ENCODE measurements at places on chromosomes 16 and 17.

GRCh38 chr16:89191033-89191900, 9.1 kb downstream of the SLC22A31 start:
- DNase-seq = no peak
- H3K27me3 ChIP-seq = no peaks in the 10 kb centered on the region
- H3K4me3 ChIP-seq = peak overlapping the region; percentile 19
- H3K36me3 ChIP-seq = no peaks in the 10 kb centered on the region

DNA sequence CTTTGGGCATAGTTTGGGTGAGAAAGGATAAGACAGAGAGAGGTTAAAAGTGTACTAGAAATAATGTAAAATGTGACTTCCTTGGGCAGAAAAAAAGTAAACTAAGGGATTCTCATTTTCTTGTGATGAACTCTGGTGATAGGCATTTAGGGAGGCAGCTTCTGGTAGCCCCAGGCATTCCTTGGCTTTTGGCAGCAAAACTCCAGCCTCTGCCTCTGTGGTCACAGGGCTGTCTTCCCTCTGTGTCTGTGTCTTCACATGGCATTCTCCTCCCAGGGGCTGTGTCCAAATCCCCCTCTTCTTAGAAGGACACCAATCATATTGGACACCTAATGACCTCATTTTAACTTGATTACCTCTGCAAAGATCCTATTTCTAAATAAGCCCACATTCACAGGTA, 54.7 kb downstream of the HS3ST3B1 start:
- H3K4me3 ChIP-seq = no peak overlapping the region
- H3K36me3 ChIP-seq = no peaks in the 10 kb centered on the region
- DNase-seq = no peak
- H3K27ac ChIP-seq = no peak overlapping the region
- H3K4me1 ChIP-seq = peaks cover 19% of the 10 kb centered on the region

DNA sequence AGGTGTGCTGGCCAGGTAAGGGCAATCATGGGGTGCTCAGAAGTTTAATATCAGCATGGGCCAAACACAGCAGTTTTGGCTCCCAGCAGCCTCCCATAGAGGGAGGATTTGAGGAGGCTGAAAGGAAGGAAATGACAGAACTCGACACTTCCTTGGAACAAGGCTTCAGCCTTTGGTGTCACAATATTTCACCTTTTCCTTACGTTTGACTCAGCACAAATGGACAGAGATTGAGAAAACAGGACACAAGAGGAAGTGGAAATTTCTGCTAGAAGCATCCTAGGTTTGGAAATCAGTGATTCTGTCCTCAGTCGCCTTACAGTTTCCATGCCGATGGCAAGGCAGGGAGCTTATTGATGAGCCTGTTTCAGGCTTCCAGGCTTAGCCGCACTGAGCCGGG, 181.4 kb downstream of the MAF start:
- H3K4me1 ChIP-seq = no peaks in the 10 kb centered on the region
- H3K4me3 ChIP-seq = no peak overlapping the region
- no peaks in the 10 kb centered on the region for H3K36me3 ChIP-seq

GRCh38 chr17:81207610-81208581, 14.9 kb downstream of the CEP131 start:
- no peak overlapping the region for H3K4me3 ChIP-seq
- peak overlapping the region; percentile 73 for H3K27ac ChIP-seq
- H3K4me1 ChIP-seq = peaks cover 10% of the 10 kb centered on the region
- peaks cover 3% of the 10 kb centered on the region for H3K36me3 ChIP-seq
- H3K27me3 ChIP-seq = no peaks in the 10 kb centered on the region

DNA sequence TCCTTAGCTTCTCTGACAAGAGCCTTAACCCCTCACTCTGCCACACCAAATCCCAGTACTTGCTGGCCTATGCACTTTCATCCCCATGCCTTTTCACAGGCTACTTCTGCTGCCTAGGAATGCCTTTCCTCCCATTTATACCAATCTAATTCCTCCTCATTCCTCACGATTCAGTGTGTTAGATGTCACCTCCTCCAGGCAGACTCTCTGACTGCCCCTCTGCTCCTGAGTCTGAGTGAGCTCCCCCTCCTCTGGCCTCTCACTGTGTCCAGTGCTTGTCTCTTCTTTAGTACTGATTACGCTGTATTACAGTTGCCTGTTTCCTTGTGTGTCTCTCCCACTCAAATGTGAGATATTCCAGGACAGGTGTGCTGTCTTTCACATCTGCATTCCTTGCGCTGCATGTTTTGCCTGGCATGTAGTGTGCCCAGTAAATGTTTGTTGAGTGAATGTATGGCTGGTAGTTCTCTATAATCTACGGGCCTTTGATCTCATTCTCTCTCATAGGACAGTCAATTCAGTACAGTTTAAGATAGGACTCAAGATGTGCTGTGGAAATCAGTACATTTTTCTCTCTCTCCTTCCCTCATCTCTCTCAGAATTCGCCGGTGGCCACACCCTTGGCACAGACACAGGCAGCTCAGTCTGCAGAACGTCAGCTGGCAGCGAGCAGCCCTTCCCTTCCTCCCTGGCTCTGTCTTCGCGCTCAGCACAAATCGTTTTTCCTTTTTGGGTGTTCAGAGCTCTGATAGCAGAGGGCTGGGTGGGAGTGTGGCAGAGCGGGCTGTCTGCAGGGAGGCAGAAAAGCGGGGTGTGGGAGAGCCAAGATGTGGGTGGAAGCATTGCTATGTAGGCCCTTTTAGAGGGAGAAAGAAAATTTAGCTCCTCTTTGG, 18.5 kb downstream of the ARL4D start:
- no peak overlapping the region for H3K4me3 ChIP-seq
- no peak for DNase-seq
- H3K4me1 ChIP-seq = no peaks in the 10 kb centered on the region
- peaks cover 22% of the 10 kb centered on the region for H3K27me3 ChIP-seq
- no peak overlapping the region for H3K27ac ChIP-seq

DNA sequence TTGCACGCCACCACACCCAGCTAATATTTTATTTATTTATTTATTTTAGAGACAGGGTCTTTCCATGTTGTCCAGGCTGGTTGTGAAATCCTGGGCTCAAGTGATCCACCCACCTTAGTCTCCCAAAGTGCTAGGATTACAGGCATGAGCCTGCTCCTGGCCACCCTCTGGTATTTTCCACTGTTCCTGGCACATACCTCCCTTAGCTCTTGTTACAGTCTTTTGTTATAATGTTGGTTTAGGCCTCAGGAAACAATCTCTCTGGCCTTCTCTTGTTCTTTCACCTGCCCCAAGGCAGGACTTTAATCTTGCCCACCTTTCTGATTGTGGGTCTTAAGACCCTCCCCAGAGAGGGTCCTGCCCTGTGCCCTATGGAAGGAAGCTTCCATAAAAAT, 3.6 kb upstream of the CYTH1 start:
- no peak overlapping the region for H3K4me3 ChIP-seq
- no peak for DNase-seq
- peaks cover 4% of the 10 kb centered on the region for H3K4me1 ChIP-seq
- H3K27me3 ChIP-seq = no peaks in the 10 kb centered on the region
- peaks cover 3% of the 10 kb centered on the region for H3K36me3 ChIP-seq

GRCh38 chr16:27517664-27518063, 32.0 kb downstream of the GTF3C1 start:
- H3K27ac ChIP-seq = no peak overlapping the region
- no peaks in the 10 kb centered on the region for H3K27me3 ChIP-seq
- peaks cover 48% of the 10 kb centered on the region for H3K36me3 ChIP-seq
- H3K4me3 ChIP-seq = no peak overlapping the region
- DNase-seq = no peak

- H3K4me1 ChIP-seq = no peaks in the 10 kb centered on the region
- no peak for DNase-seq
- H3K27me3 ChIP-seq = peaks cover 14% of the 10 kb centered on the region
- no peak overlapping the region for H3K4me3 ChIP-seq
These were observed 250.5 kb upstream of the TNRC6C start for GRCh38 chr17:77708049-77708448.

GRCh38 chr16:68782198-68783174, 45.4 kb downstream of the CDH1 start:
- peak overlapping the region; percentile 2 for H3K27ac ChIP-seq
- no peak overlapping the region for H3K4me3 ChIP-seq
- no peaks in the 10 kb centered on the region for H3K36me3 ChIP-seq
- H3K27me3 ChIP-seq = no peaks in the 10 kb centered on the region

DNA sequence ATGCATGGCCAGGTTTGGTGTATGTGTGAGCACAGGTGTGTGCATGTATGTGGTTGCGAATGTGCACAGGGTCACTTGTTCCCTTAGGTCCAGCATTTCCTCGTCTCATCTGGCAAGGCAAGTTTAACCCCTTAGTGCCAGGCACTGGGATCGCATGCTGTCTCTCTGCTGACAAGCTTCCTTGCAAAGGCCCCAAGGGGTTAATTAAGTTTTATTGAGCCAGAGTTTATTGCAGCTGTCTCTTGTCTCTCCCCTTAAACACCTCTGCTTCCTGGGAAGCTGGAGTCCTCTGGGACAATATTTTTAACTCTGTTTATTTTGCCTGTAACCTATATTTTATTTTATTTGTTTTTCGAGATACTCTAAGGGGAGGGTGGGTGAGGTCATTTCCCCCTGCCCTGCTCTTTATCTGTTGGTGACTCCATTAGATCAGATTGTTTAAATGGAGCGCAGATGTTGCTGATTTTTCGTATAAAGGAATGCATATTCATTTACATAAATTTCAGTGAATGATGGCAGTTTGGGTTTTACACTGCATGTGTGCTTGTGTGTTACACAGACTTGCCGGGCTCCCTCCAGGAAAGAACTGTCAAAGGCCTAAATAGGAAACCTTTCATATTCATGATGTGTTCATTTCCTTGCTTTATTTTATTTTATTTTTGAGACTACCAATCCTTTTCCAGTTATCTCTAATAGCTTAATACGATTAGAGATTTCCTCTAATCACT, 99.7 kb downstream of the CBLN1 start:
- H3K4me3 ChIP-seq = no peak overlapping the region
- H3K27me3 ChIP-seq = no peaks in the 10 kb centered on the region
- no peak overlapping the region for H3K27ac ChIP-seq
- no peak for DNase-seq
- no peaks in the 10 kb centered on the region for H3K36me3 ChIP-seq
- no peaks in the 10 kb centered on the region for H3K4me1 ChIP-seq

DNA sequence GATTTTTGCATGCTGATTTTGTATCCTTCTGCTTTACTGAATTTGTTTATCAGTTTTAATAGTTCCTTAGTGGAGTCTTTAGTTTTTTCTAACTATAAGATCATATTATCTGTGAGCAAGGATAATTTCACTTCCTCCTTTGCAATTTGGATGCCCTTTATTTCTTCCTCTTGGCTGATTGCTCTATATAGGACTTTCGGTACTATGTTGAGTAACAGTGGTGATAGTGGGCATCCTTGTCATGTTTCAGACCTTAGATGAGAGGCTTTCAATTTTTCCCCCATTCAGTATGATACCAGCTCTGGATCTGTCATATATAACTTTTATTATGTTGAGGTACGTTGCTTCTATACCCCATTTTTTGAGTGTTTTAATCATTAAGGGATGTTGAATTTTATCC, 224.5 kb upstream of the CNTNAP4 start:
- no peak overlapping the region for H3K4me3 ChIP-seq
- H3K27me3 ChIP-seq = no peaks in the 10 kb centered on the region
- DNase-seq = no peak
- H3K27ac ChIP-seq = no peak overlapping the region
- H3K4me1 ChIP-seq = no peaks in the 10 kb centered on the region

DNA sequence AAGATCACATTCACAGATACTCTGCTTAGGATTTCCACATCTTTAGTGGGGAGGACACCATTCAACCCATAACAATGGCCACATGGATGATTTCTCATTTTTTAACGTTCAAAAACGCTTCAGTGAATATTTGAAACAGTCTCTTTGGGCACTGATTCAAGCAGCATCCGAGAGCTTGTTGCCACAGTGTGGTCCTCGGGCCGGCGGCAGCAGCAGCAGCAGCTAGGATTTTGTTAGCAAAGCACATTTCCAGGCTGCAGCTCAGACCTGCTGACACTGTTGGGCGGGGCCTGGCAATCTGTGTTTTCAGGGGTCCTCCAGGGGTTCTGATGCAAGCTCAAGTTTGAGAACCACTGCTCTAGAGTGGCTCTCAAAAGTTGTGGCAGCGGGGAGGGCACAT, 27.9 kb upstream of the CMIP start:
- H3K36me3 ChIP-seq = no peaks in the 10 kb centered on the region
- peaks cover 5% of the 10 kb centered on the region for H3K27me3 ChIP-seq
- no peak overlapping the region for H3K27ac ChIP-seq
- DNase-seq = no peak
- peaks cover 14% of the 10 kb centered on the region for H3K4me1 ChIP-seq

DNA sequence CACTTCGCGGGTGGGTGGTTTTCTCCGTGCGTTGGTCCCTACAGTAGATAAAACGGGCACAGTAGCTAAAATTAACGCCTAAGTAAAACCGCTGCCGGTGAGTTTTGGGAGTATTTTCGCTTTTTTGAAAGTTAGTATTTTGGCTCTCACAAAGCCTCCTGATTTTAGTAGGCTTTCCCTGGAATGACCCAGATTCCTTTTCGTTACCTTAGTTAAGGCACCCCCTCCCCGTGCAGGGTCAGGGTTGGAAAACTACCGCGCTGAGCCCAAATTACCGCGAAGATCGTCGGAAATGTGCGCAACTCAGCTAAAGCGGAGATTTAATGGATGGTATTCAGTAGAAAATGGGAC, 28.3 kb upstream of the ST6GALNAC1 start:
- peak overlapping the region; percentile 87 for H3K4me3 ChIP-seq
- no peak for DNase-seq
- peaks cover 10% of the 10 kb centered on the region for H3K4me1 ChIP-seq
- H3K36me3 ChIP-seq = peaks cover 3% of the 10 kb centered on the region
- peak overlapping the region; percentile 81 for H3K27ac ChIP-seq

DNA sequence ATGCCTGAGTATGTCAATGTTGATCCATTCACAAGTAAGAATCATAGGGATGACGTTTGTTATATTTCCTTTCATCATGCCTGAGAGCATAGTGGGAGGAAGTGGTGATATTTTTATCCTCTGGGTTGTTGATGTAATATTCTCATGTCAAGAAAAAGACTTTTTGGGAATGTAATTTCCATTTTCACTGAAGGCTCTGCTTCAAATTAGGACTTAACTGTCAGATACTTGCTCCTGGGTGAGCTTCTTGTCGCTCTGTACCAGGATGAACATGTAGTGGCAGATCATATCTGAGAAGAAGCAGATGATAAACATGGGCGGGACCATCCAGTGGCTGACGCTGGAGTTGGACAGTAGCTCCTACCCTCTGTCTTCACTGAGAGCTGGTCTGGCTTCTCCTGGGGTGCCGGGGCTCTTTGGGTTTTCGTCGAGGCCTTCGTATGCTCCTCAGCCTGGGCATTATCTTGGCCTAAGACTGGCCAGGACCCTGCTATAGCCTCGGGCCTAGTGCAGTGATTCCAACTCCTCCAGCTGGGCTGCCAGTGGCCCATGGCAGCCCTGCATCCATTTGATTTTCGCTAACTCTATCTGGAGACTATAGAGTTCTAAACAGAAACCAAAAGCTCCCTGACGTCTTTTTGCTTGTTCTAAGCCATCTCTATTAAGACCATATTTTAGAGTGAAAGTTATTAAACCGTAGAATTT, 19.7 kb downstream of the CYB5B start:
- peaks cover 14% of the 10 kb centered on the region for H3K36me3 ChIP-seq
- H3K27me3 ChIP-seq = no peaks in the 10 kb centered on the region
- H3K4me1 ChIP-seq = peaks cover 17% of the 10 kb centered on the region
- DNase-seq = no peak

- peaks cover 28% of the 10 kb centered on the region for H3K4me1 ChIP-seq
- H3K36me3 ChIP-seq = peaks cover 10% of the 10 kb centered on the region
- no peak overlapping the region for H3K4me3 ChIP-seq
- peak overlapping the region; percentile 43 for H3K27ac ChIP-seq
These were observed 19.6 kb downstream of the MBTD1 start for GRCh38 chr17:51240275-51240674.

- H3K36me3 ChIP-seq = peaks cover 30% of the 10 kb centered on the region
- no peaks in the 10 kb centered on the region for H3K27me3 ChIP-seq
- H3K27ac ChIP-seq = no peak overlapping the region
- DNase-seq = no peak
- H3K4me3 ChIP-seq = no peak overlapping the region
These were observed 37.4 kb upstream of the TRAP1 start for GRCh38 chr16:3754772-3755171.
